ENCODE measurements at places on chromosomes 3 and 15.

DNA sequence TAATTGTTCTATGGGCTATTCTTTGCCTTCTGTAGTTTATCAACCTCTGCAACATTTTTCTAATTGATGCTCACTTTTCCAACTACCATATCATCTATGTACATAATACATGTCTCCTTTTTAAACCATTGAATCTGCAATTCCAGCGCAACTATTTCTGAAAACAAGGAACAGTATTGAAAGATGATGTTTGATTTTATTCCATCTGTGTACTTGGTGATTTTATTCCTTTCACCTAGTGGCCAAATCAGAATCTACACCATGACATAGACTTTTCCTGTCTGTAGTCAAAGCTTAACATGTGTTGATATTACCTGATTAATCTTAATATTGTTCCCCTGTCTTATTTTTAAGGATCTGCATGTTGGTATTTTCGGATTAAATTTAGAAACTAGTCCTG lies 13.0 kb downstream of the NKTR start:
- DNase-seq, result no peak
- H3K36me3 ChIP-seq, result peaks cover 68% of the 10 kb centered on the region
- H3K27me3 ChIP-seq, result no peaks in the 10 kb centered on the region
- H3K27ac ChIP-seq, result no peak overlapping the region

GRCh38 chr15:80199366-80199765 lies 46.6 kb downstream of the FAH start:
- H3K27ac ChIP-seq, result no peak overlapping the region
- H3K4me1 ChIP-seq, result no peaks in the 10 kb centered on the region
- H3K36me3 ChIP-seq, result no peaks in the 10 kb centered on the region
- H3K4me3 ChIP-seq, result no peak overlapping the region
- no peaks in the 10 kb centered on the region for H3K27me3 ChIP-seq

- H3K27ac ChIP-seq, result no peak overlapping the region
- no peak overlapping the region for H3K4me3 ChIP-seq
- DNase-seq, result no peak
- H3K36me3 ChIP-seq, result no peaks in the 10 kb centered on the region
- H3K4me1 ChIP-seq, result no peaks in the 10 kb centered on the region
These were observed 481.2 kb downstream of the OTOL1 start for GRCh38 chr3:161977850-161978249.

DNA sequence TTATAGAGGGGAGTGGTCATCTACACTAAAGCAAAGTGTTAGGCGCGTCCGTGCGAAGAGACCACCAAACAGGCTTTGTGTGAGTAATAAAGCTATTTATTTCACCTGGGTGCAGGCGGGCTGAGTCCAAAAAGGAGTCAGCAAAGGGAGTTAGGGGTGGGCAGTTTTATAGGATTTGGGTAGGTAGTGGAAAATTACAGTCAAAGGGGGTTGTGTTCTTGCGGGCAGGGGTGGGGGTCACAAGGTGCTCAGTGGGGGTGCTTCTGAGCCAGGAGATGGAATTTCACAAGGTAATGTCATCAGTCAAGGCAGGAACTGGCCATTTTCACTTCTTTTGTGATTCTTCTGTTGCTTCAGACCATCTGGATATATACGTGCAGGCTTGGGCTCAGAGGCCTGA lies 47.1 kb downstream of the OIP5 start:
- no peaks in the 10 kb centered on the region for H3K27me3 ChIP-seq
- H3K36me3 ChIP-seq, result peaks cover 43% of the 10 kb centered on the region
- peak overlapping the region; percentile 91 for H3K27ac ChIP-seq

DNA sequence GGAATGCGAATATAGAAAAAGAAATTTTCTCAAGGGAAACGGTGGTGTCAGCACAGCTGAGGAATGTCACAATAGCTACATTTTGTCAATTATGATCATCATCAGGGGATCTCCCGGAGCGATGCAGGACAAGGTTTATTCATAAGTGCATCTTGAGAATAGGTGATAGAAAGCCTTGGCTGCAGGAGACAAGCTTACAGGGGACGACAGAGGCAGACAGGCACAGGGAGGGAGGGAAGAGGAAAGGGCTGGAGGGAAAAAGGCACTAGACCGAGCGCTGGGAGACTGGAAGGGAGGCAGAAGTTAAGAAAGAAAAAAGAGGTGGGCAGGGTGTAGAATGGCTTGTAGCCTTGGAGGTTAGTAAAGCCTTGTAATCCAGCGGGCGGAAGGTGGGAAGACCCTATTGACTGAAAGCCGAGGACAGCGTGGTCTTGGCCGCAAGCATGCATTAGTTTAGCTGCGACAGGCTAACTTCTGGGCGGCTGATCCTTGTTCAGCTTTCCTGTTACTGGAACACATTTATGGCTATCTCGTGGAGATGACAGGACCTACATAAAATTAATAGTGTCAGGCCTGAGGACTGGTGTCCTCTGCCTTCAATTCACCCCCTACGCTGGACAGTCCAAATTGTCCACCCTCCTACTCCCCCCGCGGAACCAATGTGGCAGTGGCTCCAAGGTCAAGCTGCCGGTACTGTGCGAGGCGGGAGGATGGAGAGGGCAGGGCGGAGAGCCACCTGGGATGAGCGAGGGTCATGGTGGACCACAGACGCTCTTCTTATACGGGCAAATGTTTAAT lies 1.4 kb upstream of the NECTIN3 start:
- no peak overlapping the region for H3K4me3 ChIP-seq
- DNase-seq, result no peak
- no peak overlapping the region for H3K27ac ChIP-seq

- DNase-seq, result no peak
- no peak overlapping the region for H3K27ac ChIP-seq
- H3K4me1 ChIP-seq, result no peaks in the 10 kb centered on the region
- H3K27me3 ChIP-seq, result no peaks in the 10 kb centered on the region
- no peak overlapping the region for H3K4me3 ChIP-seq
These were observed 21.5 kb downstream of the FAM174B start for GRCh38 chr15:92634060-92634459.

- DNase-seq, result no peak
- no peaks in the 10 kb centered on the region for H3K4me1 ChIP-seq
- H3K27ac ChIP-seq, result no peak overlapping the region
- no peak overlapping the region for H3K4me3 ChIP-seq
These were observed 57.6 kb downstream of the GAP43 start for GRCh38 chr3:115680803-115681345.

- H3K4me1 ChIP-seq, result no peaks in the 10 kb centered on the region
- H3K36me3 ChIP-seq, result no peaks in the 10 kb centered on the region
- H3K4me3 ChIP-seq, result no peak overlapping the region
- peak; percentile 24 for DNase-seq
These were observed 56.3 kb upstream of the FSTL1 start for GRCh38 chr3:120506828-120507774.

DNA sequence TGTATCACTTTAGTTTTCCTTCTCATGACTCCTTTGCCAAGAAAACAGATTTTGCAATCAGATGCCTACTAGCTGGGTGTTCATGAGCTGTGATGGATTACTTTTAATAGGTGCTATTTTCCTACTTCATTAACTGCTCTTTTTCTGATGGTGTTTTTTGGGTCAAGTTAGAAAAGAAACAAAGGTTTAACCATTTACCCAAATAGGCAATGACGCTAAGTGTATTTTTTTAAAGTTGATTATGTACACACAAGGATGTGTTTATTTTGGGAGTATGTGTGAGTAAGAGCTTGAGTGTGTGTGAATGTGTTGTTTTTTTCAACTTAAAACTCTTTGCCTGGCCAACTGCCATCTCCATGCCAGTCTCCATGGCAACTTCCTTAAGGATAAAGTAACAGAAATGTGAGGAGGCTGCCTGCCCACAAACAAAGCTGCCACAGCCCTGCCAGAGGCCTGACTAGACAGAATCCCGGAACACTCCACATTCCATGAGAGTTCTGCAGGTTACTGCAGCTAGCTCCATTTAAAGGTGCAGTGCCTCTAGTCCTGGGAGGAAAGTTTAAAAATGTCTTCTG lies 215.6 kb upstream of the RBMS3 start:
- no peak overlapping the region for H3K4me3 ChIP-seq
- no peaks in the 10 kb centered on the region for H3K27me3 ChIP-seq
- H3K4me1 ChIP-seq, result no peaks in the 10 kb centered on the region
- H3K36me3 ChIP-seq, result no peaks in the 10 kb centered on the region

DNA sequence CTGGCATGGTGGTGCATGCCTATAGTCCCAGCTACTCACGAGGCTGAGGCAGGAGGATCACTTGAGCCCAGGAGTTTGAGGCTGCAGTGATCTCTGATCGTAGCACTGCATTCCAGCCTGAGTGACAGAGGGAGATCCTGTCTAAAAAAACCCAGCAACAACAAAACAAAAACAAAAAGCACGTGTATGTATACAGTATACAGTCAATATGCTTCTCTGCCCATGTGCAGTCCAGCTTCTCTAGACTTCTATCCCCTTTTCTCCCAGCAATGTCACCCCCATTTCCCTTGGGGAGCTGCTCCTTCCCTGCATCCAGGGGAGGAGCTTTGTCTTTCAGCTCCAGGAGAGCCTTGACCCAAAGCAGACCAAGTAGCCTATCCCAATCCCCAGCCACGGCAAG lies 20.0 kb upstream of the GRIP2 start:
- peaks cover 17% of the 10 kb centered on the region for H3K27me3 ChIP-seq
- no peak overlapping the region for H3K4me3 ChIP-seq
- H3K36me3 ChIP-seq, result no peaks in the 10 kb centered on the region
- H3K4me1 ChIP-seq, result no peaks in the 10 kb centered on the region
- no peak overlapping the region for H3K27ac ChIP-seq
- DNase-seq, result no peak

GRCh38 chr15:98417346-98417745 lies 231.0 kb upstream of the IGF1R start:
- H3K36me3 ChIP-seq, result no peaks in the 10 kb centered on the region
- H3K4me1 ChIP-seq, result peaks cover 8% of the 10 kb centered on the region
- DNase-seq, result no peak
- no peak overlapping the region for H3K27ac ChIP-seq
- H3K27me3 ChIP-seq, result peaks cover 22% of the 10 kb centered on the region

- DNase-seq, result no peak
- no peaks in the 10 kb centered on the region for H3K27me3 ChIP-seq
- no peak overlapping the region for H3K27ac ChIP-seq
- H3K4me1 ChIP-seq, result peaks cover 15% of the 10 kb centered on the region
- H3K36me3 ChIP-seq, result peaks cover 93% of the 10 kb centered on the region
These were observed 9.0 kb downstream of the HCLS1 start for GRCh38 chr3:121651684-121652083.

DNA sequence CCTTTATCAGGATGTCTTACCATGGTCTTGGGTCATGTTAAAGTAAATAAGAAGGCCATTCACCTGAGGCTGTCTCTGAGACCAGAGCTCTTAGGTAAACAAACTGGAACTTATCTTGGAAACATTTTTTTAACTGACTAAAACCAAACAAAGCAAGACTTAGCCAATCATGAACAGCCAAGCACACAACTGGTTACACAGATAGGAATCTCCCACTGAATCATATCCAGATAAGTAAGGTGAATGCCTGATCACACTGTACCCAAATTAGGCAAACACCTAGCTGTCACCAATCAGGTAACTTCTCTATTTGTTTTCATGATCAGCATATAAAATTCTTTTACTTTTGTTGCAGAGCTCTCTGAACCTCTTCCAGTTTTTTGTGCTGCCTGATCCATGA lies 205.4 kb downstream of the CNTN3 start:
- no peaks in the 10 kb centered on the region for H3K36me3 ChIP-seq
- no peaks in the 10 kb centered on the region for H3K4me1 ChIP-seq
- no peak for DNase-seq
- no peak overlapping the region for H3K27ac ChIP-seq
- no peak overlapping the region for H3K4me3 ChIP-seq

- no peaks in the 10 kb centered on the region for H3K27me3 ChIP-seq
- no peak for DNase-seq
- H3K4me3 ChIP-seq, result no peak overlapping the region
- no peak overlapping the region for H3K27ac ChIP-seq
- H3K4me1 ChIP-seq, result peaks cover 16% of the 10 kb centered on the region
These were observed 375.9 kb downstream of the FOXP1 start for GRCh38 chr3:71207632-71208031.
